ENCODE measurements at places on chromosomes 4 and X.

GRCh38 chr4:182879913-182880312 lies 37.3 kb downstream of the DCTD start:
- DNase-seq: no peak

DNA sequence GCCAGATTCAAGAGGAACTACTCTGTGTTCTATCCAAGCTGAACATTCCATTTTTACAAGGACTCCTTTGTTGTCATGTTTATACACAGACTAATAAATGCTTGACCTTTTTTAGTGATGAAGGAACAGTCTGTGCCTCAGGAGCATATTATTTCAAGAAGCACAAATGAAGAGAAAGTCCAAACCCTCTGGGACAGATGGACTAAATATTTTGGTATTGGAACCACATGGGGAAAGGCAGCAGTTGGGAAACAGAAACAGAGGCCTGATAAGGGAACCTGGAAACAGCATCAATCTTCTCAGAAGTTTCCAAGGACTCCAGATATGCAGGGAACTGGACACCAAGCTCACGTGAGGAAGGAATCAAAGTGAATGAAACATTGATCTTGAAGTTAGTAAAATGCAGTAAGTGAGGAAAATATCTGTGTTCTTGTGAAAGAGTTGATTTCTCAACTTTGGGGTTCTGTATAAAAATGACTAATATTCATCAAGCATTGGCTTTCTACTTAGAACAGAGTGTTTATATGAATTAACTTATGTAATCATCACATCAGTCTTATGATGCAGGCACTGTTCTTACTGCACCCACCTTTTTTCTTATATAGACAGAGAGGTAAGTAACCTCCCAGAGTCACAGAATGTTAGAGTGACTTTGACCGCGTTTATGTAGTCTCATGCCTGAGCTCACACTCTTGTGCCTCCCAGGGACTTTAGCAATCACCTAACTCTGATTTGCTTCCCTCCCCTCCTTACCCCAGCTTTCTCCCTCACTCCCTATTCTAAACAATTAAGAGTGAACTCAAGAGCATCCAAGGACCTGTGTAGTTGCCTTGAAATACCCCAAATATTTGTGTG lies 148.9 kb upstream of the JADE1 start:
- no peak for DNase-seq

GRCh38 chr4:58957711-58958110 lies 1847.5 kb upstream of the IGFBP7 start:
- no peak for DNase-seq

- DNase-seq: no peak
Measured at GRCh38 chrX:11724122-11725017, 33.7 kb upstream of the MSL3 start.

DNA sequence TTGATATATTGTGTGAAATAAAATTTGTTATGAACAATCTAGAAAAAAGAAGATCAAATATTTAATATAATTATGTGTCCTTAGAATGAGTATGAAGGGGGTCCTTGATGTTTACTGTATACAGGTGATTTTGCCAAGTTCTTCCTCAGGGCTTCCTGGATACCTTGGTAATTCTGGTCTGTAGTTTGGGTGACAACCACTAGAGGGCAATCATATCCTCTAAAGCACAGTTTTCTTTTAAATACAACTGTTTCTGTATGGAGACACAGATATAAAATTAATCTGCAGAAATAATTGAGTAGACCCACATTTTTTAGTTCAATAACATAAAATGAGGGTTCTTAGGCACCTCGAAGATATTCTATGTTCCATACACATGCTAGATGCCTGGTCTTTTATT lies 157.7 kb downstream of the SPANXN1 start:
- DNase-seq: no peak

- DNase-seq: no peak
Measured at GRCh38 chr4:186722796-186723291, 812 bp downstream of the FAT1 start.

Measured in cerebellar nuclear complex (tissue), 1 donor.